Kidney (tissue), 22 donors: ENCODE measurements at places on chromosomes 13 and 19. TPM values are rescaled to one million over a fixed set of nuclear protein-coding genes. Genes with fewer than 3 reads are reported as not detected.
A peak's percentile ranks its signal among the peaks of the same experiment; 100 is the strongest.

- peak; percentile 67 for DNase-seq
- H3K4me3 ChIP-seq, result no peak overlapping the region
- H3K27me3 ChIP-seq, result no peaks in the 10 kb centered on the region
- H3K4me1 ChIP-seq, result no peaks in the 10 kb centered on the region
- peaks cover 6% of the 10 kb centered on the region for H3K36me3 ChIP-seq
These were observed 66.8 kb upstream of the RAP2A start for GRCh38 chr13:97367016-97367822.

- no peak for DNase-seq
- H3K27me3 ChIP-seq, result no peaks in the 10 kb centered on the region
- peaks cover 10% of the 10 kb centered on the region for H3K4me1 ChIP-seq
- H3K27ac ChIP-seq, result no peak overlapping the region
- H3K36me3 ChIP-seq, result peaks cover 30% of the 10 kb centered on the region
These were observed 14.4 kb downstream of the NAXD start for GRCh38 chr13:110629735-110630134.

- H3K4me3 ChIP-seq, result no peak overlapping the region
- peaks cover 4% of the 10 kb centered on the region for H3K27me3 ChIP-seq
- H3K4me1 ChIP-seq, result no peaks in the 10 kb centered on the region
- H3K36me3 ChIP-seq, result no peaks in the 10 kb centered on the region
These were observed 3.5 kb upstream of the DCLK1 start for GRCh38 chr13:36134632-36135031.

GRCh38 chr13:109297628-109298027, 488.8 kb downstream of the IRS2 start:
- H3K4me1 ChIP-seq, result no peaks in the 10 kb centered on the region
- H3K36me3 ChIP-seq, result no peaks in the 10 kb centered on the region
- H3K27ac ChIP-seq, result no peak overlapping the region
- H3K4me3 ChIP-seq, result no peak overlapping the region

DNA sequence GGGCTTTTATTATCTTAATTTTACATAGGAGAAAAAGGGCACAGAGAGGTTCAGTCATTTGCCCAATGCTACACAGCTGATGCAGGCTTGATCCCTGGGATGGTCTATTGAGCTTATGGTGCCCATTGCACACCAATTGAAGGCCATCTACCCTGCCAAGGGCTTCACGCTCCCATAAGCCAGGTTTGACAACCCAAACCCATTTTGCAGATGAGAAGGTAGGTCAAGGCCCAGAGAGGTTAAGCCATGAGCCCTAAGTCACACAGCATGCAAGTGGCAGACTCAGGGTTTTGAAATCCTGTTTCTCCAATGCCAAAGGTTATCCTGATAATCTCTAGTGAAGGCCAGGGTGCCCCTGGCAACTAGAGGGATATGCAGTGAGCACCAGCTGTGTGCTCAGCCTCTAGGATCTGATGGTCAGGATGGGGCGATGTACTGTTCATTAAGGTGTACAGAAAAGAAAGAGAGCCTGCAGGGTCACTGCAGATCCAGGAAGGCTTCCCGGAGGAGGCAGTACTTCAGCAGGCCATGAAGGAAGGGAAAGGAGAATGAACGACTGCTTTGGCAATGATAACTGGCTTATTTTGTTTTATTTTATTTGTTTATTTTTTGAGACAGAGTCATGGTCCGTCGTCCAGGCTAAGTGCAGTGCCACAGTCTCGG, 8.1 kb downstream of the CREB3L3 start:
- no peak overlapping the region for H3K27ac ChIP-seq
- no peaks in the 10 kb centered on the region for H3K27me3 ChIP-seq
- no peak for DNase-seq
- H3K36me3 ChIP-seq, result no peaks in the 10 kb centered on the region

GRCh38 chr19:56162258-56162657, 13.6 kb upstream of the GALP start:
- no peak overlapping the region for H3K27ac ChIP-seq
- H3K4me1 ChIP-seq, result no peaks in the 10 kb centered on the region
- H3K36me3 ChIP-seq, result peaks cover 4% of the 10 kb centered on the region
- no peak for DNase-seq

DNA sequence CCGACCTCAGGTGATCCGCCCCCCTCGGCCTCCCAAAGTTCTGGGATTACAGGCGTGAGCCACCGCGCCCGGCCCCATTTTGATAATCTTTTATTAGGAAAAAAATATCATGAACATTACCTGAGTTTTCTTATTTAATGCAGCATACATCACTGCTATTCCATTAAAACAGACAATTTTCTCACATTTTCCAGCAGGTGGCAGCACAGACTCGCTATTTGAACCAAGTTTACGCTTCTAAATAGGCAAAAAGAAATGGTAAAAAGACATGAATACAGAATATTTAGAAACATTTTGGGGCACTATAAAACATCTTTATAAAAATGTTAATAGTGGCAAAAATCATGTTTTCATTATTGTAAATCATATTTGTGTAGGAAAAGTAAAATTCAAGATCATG, 903.1 kb downstream of the SLITRK6 start:
- H3K4me3 ChIP-seq, result no peak overlapping the region
- no peak overlapping the region for H3K27ac ChIP-seq
- no peaks in the 10 kb centered on the region for H3K36me3 ChIP-seq
- no peaks in the 10 kb centered on the region for H3K27me3 ChIP-seq
- DNase-seq, result no peak

DNA sequence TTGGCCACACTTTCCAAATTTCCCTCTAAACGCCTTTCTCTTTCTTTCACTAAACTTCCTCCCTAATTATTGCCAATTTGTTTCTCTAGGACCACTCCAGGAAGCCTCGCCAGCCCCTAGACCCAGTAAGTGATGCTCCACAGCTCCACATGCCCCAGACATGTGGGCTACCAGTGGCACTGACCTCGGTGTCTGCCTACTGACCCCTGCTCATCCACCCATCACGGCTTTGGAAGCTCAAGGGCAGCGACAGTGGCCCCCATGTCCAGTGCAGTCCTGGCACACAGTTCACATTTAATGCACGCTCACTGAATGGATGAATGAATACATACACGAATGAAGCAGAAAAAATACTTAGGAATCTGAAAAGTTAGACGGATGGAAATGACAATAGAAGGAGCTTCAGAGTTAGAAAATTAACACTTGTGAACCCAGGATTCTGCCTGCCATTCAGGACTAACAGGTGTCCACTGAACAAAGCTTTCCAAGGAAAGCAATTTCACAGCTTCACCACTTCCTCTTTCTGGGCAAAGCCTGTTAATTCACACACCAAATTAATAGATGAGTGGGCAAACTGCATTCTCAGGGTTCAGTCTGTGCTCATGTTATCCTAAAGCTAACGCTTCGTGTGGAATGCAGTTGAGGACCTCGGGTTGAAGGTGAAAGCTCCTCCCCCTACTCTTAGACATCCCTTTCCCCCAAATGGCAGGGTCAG, 50.9 kb downstream of the CCDC70 start:
- H3K27ac ChIP-seq, result no peak overlapping the region
- H3K36me3 ChIP-seq, result no peaks in the 10 kb centered on the region
- H3K27me3 ChIP-seq, result no peaks in the 10 kb centered on the region
- H3K4me3 ChIP-seq, result no peak overlapping the region

GRCh38 chr19:17841810-17842662, 5.7 kb downstream of the JAK3 start:
- H3K27me3 ChIP-seq, result no peaks in the 10 kb centered on the region
- H3K4me1 ChIP-seq, result peaks cover 2% of the 10 kb centered on the region
- DNase-seq, result peak; percentile 96
- H3K36me3 ChIP-seq, result no peaks in the 10 kb centered on the region
- no peak overlapping the region for H3K27ac ChIP-seq

DNA sequence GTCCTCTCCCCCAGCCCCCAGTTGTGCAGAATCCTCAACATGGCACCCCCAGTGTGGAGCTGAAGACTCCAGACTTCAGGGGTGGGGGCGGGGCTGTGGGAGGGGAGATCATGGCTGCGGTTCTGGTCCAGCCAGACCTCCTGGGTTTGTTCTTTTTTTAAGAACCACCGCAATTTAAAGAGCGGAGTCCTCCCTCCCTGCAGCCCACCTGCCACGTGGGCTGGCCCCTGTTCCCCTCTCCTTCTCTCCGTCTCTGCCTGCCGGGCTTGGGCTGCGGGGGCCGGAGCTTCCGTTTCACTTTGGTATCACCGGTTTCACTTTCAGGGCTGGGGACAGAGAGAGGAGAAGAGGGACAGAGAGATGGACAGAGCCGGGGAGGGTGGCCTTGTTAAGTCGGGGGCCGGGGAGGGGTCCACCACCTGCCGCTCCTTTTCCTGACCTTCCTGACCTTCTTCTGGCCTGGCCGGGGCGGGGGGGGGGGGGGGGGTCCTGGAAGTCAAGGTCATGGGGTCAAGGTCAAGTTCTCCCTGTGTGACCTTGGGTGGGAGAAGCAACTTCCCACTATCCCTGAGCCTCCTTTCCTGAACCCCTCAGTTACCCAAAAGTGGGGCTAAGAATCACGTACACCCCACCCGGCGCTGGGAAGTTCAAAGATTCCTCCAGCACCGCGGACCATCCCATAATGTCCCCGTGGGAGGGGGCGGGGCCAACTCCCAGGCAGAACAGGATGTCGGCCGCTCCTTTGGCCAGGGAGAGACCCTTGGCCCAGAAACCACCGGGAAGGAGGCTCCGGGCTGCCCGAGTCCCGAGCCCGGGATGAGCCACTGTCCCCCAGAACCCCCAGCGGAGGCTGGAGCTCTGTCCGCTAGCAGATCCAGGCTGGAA, 11.3 kb upstream of the ZBTB7A start:
- peak overlapping the region; percentile 83 for H3K27ac ChIP-seq
- H3K27me3 ChIP-seq, result no peaks in the 10 kb centered on the region
- peaks cover 8% of the 10 kb centered on the region for H3K4me1 ChIP-seq
- no peaks in the 10 kb centered on the region for H3K36me3 ChIP-seq
- peak; percentile 80 for DNase-seq

- H3K36me3 ChIP-seq, result no peaks in the 10 kb centered on the region
- DNase-seq, result peak; percentile 36
- no peaks in the 10 kb centered on the region for H3K27me3 ChIP-seq
- H3K27ac ChIP-seq, result no peak overlapping the region
- no peak overlapping the region for H3K4me3 ChIP-seq
These were observed 95.2 kb downstream of the LRCH1 start for GRCh38 chr13:46648166-46648607.

DNA sequence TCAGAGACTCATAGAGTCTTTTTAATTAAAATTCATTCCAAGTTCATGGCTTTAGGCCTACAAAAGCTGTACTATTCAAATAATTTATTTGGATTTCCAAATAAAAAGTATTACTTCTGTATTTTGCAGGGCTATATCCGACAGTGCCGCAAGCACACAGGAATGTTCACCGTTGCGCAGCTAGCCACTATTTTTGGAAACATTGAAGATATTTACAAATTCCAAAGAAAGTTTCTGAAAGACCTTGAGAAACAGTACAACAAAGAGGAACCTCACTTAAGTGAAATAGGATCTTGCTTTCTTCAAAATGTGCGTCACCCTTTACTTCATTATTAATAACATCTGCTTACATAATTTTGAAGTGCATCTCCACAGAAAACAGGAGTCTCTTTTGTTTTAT, 20.5 kb upstream of the C1QTNF9 start:
- H3K4me1 ChIP-seq, result no peaks in the 10 kb centered on the region
- H3K27ac ChIP-seq, result no peak overlapping the region
- H3K27me3 ChIP-seq, result no peaks in the 10 kb centered on the region
- no peak for DNase-seq
- no peak overlapping the region for H3K4me3 ChIP-seq
- H3K36me3 ChIP-seq, result peaks cover 2% of the 10 kb centered on the region

DNA sequence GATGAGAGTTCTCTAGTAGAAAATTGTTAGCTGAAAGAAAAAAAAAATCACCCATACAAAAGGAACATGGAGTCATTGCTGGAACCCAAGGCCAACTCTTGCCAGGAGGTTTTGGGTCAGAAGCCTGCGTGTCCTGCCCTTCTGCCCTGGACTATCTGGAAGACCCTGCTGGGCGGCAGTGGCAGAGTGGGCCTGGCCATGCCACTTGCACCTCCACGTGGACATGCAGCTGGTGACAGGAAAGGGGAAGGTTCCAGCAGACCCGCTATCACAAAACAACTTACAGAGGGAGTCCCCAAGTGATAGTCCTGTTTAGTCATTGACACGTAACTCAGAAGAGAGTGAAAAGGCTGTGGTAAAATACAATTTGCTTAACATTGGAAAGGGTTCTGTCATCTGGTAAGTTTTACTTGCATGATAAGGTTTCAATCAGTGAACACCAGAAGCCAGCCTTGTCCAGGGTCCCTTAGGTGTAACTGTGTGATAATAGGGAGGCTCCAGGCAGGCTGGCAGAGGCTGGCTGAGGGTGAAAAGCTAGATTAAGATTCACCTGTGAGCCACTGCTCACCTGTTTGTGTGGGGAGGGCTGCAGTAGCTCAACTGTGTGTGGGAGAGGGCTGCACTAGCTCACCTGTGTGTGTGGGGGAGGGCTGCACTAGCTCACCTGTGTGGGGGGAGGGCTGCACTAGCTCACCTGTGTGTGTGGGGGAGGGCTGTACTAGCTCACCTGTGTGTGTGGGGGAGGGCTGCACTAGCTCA, 47.8 kb downstream of the COL4A2 start:
- H3K27ac ChIP-seq, result no peak overlapping the region
- peaks cover 5% of the 10 kb centered on the region for H3K36me3 ChIP-seq
- H3K4me3 ChIP-seq, result no peak overlapping the region

DNA sequence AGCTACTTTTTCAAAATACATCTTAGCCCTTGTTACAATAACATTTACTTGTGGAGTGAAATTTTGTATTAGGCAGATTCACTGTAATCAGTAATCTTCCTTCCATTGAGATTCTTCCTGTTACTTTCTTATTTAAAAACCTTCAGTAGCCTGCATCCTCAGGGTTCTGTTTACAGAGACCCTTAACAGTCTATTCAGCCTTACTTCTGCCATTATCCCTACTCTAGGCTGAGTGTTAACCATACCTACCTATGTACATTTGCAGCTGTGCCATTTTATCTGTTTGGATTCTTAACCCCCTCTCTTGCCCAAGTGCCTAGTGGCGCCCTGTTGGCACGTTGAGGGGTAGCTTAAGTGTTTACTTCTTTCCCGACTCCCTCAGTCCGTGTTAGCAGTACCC, 71.9 kb downstream of the LRCH1 start:
- DNase-seq, result no peak
- no peak overlapping the region for H3K27ac ChIP-seq
- no peaks in the 10 kb centered on the region for H3K36me3 ChIP-seq
- H3K27me3 ChIP-seq, result no peaks in the 10 kb centered on the region

DNA sequence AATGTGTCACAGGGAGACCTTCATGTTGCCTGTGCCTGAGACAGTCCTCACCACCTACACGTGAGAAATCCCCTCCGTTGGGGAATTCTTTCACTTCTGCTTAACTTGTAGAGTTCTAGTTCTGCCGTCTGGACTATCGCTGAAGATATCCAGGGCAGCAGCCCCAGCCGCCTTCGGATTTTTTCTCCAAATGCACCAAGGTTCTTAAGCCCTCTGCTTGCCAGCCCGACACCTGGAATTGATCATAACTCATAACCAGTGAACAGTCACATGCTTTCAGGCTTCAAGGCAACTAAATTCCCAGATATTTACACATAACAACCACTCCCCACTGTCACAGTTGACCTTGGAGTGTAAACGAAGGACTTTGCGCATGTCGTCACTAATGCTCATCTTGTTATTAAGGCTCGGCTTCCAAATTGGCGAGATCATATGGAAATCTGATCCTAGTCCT, 114.4 kb downstream of the RAB20 start:
- DNase-seq, result peak; percentile 15
- H3K27ac ChIP-seq, result no peak overlapping the region
- H3K36me3 ChIP-seq, result peaks cover 26% of the 10 kb centered on the region
- peaks cover 2% of the 10 kb centered on the region for H3K4me1 ChIP-seq
- no peak overlapping the region for H3K4me3 ChIP-seq

KLK3 gene
- not detected for total RNA-seq

NLRP7 gene
- 0.16 TPM for total RNA-seq

ZNF177 gene
- 1.8 TPM for total RNA-seq

SYMPK gene
- total RNA-seq, result 77.4 TPM
